NCI-H2107 (cell line): ENCODE measurements at places on chromosomes 2 and 18.
A peak's percentile ranks its signal among the peaks of the same experiment; 100 is the strongest.

DNA sequence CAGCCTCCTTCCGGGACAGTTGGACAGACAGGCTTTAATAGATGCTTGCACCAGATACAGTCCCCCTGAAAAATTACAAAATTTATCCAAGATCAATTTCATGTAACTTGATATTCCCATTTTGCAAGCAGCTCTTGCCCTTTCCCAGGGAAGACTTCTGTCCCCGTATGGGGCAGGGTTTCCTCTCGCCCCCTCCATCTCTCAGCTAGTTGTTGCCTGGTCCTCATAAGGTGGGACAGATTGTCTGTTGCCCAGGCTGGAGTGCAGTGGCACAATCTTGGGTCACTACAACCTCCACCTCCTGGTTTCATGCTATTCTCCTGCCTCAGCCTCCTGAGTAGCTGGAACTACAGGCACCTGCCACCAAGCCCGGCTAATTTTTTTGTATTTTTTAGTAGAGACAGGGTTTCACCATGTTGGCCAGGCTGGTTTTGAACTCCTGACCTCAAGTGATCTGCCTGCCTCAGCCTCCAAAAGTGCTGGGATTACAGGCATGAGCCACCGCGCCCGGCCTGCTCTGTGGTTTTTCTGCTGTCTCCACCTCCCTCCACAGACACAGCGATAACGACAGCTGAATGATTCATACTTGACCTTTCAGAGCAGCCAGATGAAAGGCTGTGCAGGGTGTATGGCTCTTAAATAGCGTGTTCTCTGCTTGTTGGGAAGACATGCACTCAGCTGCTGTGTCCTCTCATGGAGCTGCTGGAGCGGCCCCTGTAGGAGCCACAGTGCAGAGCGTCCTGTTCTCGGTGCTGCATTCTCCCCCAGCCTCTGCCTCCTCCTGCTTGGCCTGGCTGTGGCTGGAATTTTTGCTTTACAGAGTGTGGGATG, 61.4 kb downstream of the TTC39C start:
- DNase-seq, result peak; percentile 39

GRCh38 chr2:63073994-63074393, 23.4 kb downstream of the OTX1 start:
- no peak for DNase-seq

- no peak for DNase-seq
Measured at GRCh38 chr2:219433666-219434467, 776 bp upstream of the SPEG start.

- no peak for DNase-seq
Measured at GRCh38 chr18:8806798-8807487, 101.6 kb downstream of the MTCL1 start.

DNA sequence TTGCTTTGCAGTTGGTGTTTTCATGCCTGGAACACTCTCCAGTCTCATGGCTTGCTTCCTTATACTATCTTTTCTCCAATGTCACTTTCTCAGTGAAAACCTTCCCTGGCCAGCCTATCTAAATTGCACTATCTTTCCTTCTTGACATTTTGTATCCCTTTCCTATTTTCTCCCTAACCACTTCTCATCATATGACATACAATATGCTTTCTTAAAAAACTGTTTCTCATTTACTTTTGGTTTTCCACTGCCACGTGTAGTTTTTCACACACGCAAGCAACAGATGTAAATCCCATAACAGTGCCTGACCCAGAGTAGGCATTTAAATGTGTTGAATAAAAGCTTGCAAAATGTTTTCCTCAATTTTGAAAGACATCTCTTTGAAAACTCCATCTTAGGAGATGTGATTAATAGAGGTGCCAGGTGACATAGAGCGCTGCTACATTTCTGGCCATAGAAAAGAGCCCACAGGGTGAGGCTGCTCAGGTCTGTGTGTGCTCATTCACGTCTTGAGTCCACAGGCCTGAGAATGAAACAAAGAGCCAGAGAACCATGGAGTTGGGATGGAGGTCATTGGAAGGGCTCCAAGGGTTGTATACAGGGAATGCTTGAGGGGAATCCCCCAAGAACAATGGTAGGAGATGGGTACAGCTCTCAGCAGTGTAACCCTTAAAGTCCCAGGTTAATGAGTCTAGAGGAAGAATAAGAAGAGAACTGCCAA, 12.7 kb downstream of the ZNF24 start:
- no peak for DNase-seq

DNA sequence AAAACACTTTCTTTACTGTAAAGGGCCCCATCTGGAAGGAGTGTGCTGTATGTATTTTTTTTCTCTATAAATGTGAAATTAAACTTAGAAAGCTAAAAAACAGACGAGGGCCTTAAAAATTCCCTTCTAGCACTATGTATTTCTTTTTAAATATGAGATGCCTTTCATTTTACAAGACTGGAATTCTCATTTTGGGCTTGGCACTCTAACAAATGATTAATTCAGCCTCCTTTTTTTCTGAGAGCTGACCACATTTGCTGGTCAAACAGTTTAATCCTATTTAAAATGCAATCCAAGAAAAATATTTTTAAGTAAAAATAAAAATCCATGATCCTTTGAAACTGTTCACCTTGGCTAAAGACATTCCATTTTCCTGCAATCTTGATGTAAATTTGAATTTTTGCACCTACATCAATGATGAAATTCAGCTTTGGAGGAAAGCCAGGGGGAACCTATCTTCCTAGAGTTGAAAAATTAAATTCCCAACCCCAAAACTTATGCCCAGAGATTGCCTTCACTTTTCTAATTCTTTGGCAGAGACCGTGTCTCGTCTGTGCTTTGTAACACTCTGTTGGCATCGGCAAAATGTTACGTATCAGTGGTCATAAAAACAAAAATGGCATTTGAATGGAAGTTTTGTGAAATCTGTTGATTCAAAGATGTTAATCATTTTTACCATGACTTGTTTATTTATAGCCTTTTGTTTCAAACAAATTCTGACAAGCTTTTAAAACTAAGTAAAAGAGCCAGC, 284.5 kb downstream of the ZNF521 start:
- DNase-seq, result no peak

DNA sequence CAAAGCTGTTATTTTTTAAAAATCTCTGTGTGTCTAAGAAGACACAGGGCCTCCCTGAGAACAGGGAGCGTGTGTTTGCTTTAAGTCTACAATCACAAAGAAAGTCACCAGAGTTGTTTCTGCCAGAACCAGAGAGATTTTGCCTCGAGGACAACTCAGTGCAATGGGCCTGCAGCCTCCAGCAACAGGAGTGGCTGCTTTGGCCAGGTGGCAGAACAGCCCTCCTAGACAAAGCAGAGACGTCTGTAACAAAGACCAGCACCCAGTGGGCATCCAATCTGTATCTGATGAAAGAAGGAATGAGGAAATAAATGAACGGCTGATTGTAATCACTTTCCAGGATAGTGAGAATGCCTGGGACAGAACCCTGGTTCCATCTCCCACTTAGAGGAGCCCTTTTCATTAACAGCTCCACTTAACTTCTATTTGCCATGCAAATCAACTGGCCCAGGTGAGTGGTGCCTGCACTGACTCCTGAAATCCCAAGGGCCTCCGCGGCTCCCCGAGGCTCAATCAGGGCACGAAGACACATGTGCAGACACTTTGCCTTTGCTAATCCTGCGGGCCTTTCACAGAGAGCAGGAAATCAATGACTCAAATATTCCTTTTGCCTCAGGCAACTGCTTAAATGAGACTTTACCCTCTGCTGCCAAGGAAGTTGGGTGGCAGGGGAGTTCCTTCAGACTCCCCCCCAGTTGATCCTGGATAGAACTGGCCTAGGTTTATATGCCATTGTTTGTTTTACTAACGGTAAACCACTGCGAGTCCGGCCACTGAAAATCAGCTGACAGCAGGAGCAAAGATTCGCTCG, 146.5 kb downstream of the CABLES1 start:
- peak; percentile 4 for DNase-seq

- no peak for DNase-seq
Measured at GRCh38 chr2:5495586-5495985, 196.6 kb upstream of the SOX11 start.

- no peak for DNase-seq
Measured at GRCh38 chr2:97926946-97927345, 68.8 kb downstream of the TMEM131 start.

DNA sequence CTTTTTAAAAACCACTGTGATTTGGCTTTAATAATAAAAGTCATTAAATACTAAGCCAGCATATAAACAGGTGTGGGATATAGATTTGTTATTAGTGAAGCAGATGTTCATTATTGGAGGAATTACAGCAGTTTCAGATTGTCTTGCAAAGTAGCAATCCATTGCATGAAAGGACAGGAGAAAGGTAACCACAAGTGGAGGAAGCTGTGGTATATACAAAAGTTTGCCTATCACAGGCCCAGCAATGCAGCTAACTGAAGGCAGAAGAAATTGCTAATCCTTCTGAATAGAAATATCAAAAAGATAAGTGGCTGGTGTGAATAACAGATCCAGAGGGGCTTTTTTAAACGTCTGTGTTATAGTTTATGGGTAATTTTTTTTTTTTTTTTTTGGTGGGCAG, 199.4 kb downstream of the ZNF385B start:
- DNase-seq, result no peak

DNA sequence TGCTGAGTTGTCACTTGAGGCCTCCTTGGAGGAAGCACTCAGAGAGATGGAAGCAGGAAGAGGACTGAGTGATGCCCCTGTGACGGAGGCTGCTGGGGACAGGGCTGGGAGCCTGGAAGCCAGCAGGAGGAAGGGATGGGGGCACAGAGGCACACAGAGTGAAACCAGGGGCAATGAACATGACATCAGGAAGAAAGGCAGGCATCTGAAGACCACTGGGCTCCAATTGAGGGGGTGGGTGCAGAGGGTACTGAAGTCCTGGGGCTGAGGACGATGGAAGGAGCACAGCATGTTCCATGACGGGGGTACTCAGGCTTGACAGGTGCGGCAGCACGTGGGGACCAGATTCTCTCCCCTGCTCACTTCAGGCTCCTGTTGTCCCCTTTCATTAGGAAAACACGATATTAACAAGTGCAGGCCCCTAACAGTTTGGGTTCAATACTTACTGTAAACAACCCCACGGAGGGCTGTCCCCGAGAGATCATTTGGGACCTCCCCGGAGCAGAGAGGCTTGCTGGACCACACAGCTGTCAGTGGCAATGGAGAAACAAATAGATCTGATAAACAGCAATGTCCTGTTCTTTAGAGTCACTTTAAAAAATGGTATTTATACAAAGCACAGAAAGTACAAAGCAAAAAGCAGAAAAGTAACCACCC, 8.7 kb downstream of the INPP5D start:
- DNase-seq, result no peak

- no peak for DNase-seq
Measured at GRCh38 chr2:42673989-42674579, 89.9 kb downstream of the OXER1 start.

DNA sequence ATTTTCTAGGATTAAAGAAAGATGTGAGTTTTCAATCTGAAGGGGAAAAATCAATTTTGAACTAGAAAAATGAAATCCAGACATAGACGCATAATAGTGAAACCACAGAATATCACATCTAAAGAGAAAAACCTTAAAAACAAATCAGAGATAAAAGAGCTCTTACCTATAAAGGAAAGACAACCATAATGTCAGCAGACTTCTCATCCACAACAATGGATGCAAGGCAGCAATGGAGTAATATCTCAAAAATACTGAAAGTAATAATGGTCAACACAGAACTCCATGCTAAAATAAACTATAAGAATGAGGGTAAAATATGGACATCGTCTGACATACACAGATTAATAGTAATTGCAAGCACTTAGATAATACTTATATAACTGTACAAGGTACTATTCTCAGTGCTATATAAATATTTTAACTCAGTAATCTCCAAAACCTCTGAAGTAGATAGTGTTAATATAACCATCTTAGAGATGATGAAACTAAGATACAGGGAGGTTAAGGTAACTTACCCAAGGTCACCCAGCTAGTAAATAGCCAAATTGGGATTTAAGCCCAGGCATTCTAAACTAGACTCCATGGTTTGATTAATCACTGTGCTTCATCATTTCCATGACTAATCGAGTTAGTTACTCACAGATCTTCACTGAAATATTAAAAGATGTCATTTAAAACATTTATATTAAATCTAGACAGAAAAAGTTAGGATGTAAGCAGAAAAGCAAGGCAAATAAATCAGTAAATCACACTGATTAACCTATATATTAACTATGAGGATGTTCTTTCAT, 89.4 kb upstream of the SPTBN1 start:
- DNase-seq, result no peak

- DNase-seq, result no peak
Measured at GRCh38 chr18:60200558-60200957, 172.0 kb downstream of the MC4R start.

DNA sequence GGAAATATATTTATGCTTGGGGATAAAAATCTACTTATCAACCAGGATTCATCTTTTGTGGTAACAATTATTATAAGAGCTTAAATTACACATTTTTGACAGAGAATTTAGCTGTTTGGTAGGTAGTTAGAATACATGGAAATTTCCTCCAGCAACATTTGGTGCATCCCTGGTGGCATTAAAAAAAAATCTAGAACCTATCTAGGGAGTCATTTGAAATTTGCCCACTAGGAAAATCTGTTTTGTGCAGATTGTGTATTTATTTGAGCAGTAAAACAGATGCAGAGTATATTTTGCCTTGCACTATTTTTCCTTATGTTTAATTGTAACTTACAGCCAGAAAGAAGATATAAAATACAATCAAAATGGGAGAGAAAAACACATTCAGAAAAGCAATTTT, 208.4 kb upstream of the LRP1B start:
- DNase-seq, result no peak

DNA sequence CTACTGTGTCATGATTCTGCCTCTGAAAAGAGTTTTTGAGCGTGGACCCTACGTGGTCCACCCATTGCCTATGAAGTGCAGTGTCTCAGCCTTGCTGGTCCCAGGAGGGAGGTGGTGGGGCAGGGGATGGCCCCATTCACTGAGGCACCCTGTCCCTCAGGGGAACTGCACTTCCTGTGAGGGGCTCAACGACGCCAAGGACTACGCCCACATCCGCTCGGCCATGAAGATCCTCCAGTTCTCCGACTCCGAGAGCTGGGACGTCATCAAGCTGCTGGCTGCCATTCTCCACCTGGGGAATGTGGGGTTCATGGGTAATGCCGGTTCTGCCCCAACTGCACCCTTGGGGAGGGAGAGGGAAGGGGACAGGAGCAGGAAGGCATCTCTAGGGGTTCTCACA, 42.5 kb downstream of the MYO7B start:
- DNase-seq, result no peak

GRCh38 chr18:55319459-55320193, 268.4 kb downstream of the TCF4 start:
- DNase-seq, result no peak

- no peak for DNase-seq
Measured at GRCh38 chr2:8993196-8993901, 10.1 kb downstream of the MBOAT2 start.

DNA sequence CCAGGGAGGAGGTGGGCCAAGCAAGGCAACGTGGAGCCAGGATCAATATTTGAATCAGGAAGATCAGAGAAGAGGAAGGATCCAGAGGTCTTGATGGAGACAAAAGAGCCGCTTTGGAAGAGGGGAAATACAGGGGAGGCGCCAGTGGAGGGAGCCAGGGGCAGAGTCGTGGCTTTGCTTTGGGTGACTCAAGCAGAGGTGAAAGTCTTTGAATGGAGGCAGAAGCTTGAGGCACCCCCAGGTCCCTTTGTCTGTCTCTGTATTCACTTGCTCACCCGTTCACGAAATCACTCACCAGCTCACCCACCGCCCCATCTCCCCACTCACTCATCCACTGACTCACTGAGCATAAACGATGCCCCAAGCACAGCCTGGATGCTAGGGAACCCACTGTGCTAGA, 134.1 kb downstream of the ACOXL start:
- DNase-seq, result no peak

GRCh38 chr2:126244937-126245336, 411.0 kb upstream of the GYPC start:
- DNase-seq, result no peak

- no peak for DNase-seq
Measured at GRCh38 chr2:20484034-20484617, 37.3 kb downstream of the RHOB start.

GRCh38 chr2:96130483-96130882, 7.8 kb downstream of the ASTL start:
- no peak for DNase-seq
